SW 1271 (cell line): ENCODE measurements at places on chromosomes 1 and 21.

DNA sequence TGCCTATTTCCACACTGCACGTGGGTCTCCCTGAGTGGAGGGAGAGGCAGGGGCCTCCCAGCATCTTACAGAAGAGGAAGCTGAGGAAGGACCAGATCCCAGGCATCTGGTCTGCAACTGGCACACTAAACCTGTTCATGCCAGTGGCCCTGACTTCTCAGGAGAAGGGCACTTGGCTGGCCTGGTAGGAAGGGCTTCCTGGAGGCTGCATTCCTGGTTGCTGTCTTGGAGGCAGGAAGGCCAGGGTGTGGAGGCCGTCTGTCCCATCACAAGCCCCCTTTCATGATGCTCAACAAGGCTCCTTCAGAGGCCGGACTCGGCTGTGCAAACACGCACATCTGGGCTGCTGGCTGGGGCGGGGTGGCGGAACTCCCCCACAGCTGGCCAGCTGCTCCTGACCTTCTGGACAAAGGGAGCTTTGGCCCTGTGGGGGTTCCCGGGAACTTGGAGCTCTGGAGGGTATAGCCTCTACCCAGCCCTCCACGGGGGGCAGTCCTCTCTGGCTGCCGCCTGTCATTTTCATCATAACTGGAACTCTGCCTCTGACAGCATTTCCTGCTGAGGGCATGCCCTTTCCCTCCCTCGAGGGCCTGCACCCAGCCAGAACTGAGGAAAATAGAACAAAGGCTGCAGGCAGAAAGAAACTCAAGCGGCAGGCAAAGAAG lies 39.2 kb upstream of the POU3F1 start:
- DNase-seq, result no peak

GRCh38 chr1:83954166-83954823 lies 44.6 kb downstream of the TTLL7 start:
- no peak for DNase-seq

DNA sequence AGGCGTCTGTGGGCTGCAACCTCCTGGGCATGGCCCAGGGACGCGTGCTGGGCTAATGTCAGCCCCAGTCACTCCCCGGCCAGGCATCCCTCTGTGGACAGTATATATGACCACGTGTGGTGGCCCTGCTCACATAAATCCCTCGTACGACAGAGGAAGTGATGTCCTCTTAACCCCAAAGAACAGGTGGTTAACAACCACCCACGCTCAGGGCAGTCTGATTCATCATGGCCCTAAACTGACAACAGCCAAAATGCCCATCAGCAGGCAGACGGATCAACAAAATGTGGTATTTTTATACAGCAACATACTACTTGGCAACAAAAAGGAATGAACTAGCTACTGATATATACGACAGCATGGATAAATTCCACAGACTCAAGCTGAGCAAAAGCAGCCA lies 51.0 kb downstream of the ECE1 start:
- no peak for DNase-seq

DNA sequence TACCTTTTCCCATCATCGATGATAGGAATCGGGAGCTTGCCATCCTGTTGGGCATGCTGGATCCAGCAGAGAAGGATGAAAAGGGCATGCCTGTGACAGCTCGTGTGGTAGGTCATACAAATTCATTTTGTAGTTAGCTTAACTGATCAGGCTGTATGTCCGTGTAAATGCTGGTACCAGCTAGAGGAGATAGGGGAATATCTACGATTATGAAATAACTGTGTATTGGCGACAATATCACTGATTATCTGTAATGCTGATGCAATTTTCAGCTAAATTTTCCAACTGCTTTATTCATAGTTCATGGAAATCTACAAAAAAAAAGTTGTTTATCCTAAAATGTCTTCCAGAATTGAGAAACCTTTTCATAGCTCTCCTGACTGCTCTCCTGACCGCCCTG lies 8.3 kb downstream of the PRDX6 start:
- DNase-seq, result no peak

DNA sequence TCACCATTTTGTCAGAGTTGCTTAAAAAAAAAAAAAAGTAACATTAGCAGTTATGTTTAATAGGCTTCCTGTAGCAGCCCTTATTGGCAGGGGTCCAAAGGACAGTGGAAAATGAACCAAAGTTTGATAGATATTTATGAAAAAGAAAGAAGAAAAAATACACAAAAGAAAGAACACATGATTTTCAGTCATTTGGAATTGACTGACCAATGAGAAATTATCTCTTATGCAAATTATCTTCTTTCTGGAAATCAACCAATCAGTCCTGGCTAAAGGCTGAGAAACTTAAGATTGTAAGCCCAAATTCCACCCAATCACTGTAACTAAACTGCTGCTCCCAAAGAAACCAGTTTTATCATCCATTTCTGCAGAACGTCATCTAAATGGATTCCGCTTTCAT lies 282.4 kb downstream of the TM2D1 start:
- DNase-seq, result no peak

GRCh38 chr1:230976825-230977747 lies 1.6 kb downstream of the TTC13 start:
- DNase-seq, result no peak

DNA sequence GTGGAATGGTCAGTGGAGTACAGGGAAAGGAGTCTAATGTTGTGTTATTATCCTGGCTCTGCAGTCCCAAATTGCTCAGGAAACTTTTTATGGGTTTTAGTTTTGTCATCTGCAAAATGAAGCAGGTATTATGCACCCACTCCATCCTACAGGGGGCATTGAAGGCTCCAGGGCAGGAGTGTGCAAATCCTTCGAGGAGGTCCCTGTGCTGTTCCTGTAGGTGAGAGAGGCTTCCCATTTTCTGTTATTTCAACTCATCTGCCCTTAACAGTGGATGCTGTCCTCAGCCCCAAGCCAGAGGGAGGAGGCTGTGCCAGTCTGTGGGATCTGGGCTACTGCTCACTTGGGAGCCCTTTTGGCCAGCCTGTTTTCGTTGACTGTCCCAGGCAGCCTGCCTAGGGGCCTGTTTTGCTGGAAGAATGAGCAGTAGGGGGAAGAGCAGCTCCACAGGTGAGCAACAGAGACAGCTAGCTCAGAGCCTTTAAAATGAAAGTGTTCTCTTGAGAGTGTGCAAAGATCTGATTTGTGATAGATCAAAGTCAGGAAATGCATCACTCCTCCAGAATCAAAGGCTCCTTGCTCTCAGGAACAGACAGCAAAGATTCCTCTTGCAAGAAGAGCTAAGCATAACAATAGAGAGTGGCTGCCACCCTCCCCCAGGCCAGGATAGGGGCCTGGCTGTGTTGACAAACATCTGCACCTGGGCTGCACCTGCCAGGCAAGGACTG lies 317.6 kb upstream of the PROX1 start:
- no peak for DNase-seq

DNA sequence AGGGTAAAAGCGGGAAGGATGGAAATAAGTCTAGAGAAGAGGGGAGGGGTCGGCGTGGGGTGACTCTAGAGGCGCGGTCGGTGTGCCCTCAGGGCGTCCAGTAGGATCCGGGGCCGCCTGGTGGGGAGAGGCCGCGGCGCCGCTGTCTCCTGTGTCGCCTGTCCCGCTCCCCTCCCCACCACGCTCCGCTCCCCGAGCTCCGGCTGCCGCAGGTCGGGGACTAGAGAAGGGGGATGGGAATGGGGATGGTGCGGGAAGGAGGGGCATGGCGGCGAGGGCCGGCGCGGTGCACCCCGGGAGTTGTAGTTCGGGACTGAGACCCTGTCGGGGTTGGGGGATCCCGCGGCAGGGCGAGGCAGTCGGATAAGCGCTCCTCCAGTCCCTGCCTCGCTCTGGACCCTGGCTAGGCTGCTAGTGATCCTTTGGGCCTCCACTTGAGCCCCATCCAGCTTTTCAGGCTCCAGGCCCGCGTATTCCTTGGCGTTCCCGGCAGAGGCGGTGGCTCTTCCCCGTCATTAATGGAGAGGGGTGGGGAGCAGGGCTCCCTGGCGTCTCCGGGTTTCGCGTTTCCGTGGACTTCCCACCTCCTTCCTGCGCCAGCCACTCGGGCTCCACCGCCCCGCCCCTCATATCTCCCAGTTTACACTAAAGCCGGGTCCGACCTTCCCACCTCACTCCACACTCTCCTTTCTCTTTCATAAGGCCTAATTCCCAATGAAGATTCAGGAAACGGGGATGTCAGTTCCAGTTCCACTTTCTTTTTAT lies at the start of gene ENTREP3:
Gene ENTREP3, minus strand, starts transcription at position 241 of the 765 bp plus-strand sequence. CDS start 606 bp downstream, outside the sequence.
- DNase-seq, result peak; percentile 35

DNA sequence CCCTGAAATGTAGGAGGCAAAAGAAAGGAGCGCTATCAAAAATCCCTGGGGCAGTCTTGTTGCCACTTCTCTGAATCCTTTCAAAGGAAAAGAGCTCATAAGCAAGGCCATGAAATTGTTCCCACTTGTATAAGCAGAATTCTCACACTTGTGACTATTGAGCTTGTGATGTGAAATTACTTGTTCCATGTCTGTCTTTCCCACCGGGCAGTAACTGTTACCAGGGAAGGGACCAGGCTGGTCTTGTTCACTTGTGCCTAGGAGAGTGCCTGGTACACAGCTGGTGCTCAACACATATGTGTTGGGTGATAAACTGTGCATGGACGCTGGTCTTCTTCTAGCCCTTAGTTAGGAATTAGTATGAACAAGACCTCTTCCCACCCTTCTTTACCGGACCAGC lies 150.6 kb downstream of the CDC7 start:
- no peak for DNase-seq

- no peak for DNase-seq
Measured at GRCh38 chr1:247857985-247858619, 1.1 kb downstream of the TRIM58 start.

GRCh38 chr1:57671750-57672149 lies 247.9 kb upstream of the DAB1 start:
- no peak for DNase-seq

DNA sequence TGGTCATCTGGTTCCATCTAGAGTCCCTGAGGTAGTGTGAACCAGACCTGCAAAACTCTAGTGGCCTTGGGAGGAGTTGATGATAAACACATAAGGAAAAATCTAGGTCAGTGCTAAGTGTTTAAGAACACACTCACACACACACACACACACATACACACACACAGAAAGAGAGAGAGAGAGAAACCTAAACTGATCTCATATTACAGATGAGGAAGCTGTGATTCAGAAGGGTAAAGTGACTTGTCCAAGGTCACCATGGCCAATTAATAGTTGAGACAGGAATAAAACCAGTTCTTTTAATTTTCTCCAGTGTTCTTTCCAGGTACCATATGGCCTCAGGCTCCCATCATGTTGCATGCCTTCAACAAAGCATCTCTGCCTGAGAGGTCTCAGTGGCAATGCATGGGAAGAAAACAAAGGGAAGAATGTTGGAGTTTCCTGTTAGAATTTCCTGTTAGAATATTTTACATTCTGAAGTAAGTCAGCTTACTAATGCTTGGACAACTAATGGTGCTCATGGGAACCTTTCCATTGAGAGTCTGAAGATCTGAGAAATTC lies 77.3 kb upstream of the TSPAN2 start:
- no peak for DNase-seq

- DNase-seq, result no peak
Measured at GRCh38 chr1:145887631-145888030, 2.0 kb upstream of the ANKRD35 start.

DNA sequence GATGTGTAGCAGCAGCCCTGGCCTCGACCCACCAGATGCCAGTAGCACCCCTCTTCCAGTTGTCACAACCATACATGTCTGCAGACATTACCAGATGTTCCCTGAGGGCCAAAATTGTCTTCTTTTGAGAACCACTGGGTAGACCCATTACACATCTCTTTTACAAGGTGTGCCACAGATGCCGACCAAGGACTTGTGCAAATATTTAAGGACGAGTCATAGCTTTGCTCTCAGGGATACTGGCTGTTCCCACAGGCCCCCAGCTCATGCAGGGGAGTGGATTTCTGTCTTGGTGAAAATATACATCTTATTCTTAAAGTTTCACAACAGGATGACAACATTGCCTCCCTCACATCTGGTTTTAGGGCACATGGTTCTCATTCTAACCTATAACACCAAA lies 59.4 kb upstream of the ZBTB18 start:
- no peak for DNase-seq

- no peak for DNase-seq
Measured at GRCh38 chr1:12756273-12756672, 10.3 kb downstream of the CFAP107 start.

DNA sequence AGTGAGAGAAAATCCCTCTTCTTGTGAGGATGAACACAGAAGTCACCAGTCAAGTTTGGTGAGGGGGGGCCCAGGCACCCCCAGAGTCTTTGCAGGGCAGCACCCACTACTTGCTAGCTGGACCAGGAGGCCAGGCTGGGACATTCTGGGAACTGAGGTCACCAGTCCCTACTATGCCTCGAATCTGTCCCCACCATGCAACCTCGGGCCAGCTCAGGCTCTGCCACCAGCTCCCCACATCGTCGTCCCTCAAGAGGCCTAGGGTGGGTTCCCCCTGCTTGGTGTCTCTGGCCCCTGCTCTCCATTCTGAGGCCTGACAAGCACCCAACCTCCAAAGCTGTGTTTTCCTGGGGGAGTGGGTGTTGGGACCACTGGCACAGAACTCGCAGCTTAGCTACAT lies 22.2 kb upstream of the ZNF678 start:
- no peak for DNase-seq

DNA sequence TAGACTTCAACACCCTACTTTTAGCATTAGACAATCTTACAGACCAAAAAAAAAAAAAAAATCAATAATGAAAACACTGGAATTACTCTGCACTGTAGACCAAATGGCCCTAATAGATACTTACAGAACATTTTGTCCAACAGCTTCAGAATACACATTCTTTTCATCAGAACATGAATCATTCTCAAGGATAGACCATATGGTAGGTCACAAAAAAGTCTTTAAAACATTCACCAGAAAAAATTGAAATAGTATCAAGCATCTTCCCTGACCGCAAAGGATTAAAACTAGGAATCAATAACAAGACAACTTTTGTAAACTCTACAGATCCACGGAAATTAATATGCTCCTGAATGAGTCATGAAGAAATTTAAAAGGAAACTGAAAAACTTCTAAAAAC lies 22.5 kb downstream of the ZNF670 start:
- DNase-seq, result no peak

- DNase-seq, result no peak
Measured at GRCh38 chr1:167542109-167543032, 11.2 kb downstream of the CREG1 start.

GRCh38 chr1:175881246-175881976 lies 138.0 kb upstream of the TNR start:
- no peak for DNase-seq

DNA sequence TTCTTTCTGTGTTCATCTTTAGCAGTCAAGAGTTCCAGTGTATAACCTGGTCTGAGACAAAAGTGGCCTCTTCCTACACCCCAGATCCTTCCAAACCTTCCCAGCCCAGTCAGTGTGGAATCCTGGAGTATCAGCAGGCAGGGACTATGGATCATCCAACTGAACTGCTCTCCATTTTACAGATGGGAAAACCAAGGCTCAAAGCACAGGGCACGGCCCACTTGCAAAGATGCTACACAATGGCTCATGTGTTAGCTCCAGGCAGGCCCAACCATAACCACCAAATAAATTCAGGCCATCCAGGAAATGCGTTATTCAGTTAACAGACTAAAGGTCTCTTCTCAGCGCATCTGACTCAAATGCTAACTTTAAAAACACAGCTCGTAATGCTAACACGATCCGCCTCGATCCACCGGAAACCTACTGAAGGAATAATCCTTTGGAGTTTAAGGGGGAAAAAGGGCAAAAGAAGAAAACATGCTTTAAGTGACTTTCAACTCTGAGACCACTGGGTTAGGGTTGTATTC lies 7.1 kb downstream of the GLIS1 start:
- no peak for DNase-seq

GRCh38 chr1:165861911-165862310 lies 34.5 kb downstream of the UCK2 start:
- no peak for DNase-seq
